ENCODE measurements at places on chromosomes 12 and 14. TPM values are rescaled to one million over a fixed set of nuclear protein-coding genes. Genes with fewer than 3 reads are reported as not detected.
A peak's percentile ranks its signal among the peaks of the same experiment; 100 is the strongest.

DNA sequence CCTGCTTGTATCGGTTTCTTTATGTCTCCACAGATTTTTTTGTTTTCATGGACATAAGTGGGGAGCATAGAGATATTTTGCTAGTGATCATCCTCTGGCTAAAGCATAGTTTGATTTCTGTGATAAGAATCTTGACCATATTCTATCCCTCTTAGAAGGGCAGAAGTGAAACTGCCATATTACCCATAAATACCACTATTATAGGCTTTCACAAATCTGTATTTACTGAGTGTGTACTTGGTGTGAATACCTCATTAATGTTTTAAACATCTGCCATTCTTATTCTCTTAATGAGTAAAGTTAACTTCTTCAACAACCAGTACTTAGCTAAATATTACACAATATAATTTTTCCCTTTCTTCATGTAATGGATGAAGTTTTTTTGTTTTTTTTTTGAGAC lies 16.1 kb downstream of the WNK1 start:
- H3K27ac ChIP-seq = no peak overlapping the region
- H3K4me1 ChIP-seq = 0 out of 2 replicates have a peak, but pooled peaks cover 6% of the 10 kb centered on the region
- no peaks in the 10 kb centered on the region for H3K27me3 ChIP-seq
- no peak for DNase-seq

DNA sequence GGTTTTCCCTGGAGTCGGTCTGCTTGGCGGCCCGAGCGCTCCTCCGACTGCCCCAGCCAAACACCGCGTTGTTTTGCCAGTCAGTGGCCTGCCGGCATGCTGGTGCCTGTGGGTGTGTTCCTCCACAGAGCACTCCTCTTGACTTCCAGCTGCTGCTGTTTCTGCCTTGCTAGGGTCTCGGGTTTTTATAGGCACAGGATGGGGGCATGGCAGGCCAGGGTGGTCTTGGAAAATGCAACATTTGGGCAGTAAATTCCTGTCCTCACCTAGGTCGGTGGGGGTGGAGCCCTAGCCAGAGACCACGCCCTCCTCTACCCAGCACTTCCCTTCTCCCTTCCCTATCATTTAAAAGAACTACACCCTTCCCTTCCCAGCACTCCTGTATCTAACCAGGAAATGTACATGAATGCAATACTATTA lies 34.7 kb upstream of the VASH1 start:
- DNase-seq = no peak
- H3K4me3 ChIP-seq = no peak overlapping the region
- H3K27me3 ChIP-seq = no peaks in the 10 kb centered on the region
- H3K36me3 ChIP-seq = no peaks in the 10 kb centered on the region
- H3K27ac ChIP-seq = no peak overlapping the region

GPR162 gene
- total RNA-seq = 2.2 TPM

- no peak overlapping the region for H3K4me3 ChIP-seq
- no peak overlapping the region for H3K27ac ChIP-seq
- H3K4me1 ChIP-seq = no peaks in the 10 kb centered on the region
- H3K36me3 ChIP-seq = no peaks in the 10 kb centered on the region
- no peaks in the 10 kb centered on the region for H3K27me3 ChIP-seq
These were observed 13.9 kb downstream of the NKX2-1 start for GRCh38 chr14:36505892-36506731.

- H3K4me1 ChIP-seq = peaks cover 31% of the 10 kb centered on the region
- H3K27me3 ChIP-seq = no peaks in the 10 kb centered on the region
- peak overlapping the region; percentile 92 for H3K27ac ChIP-seq
- H3K36me3 ChIP-seq = peaks cover 24% of the 10 kb centered on the region
- no peak for DNase-seq
These were observed 12.3 kb downstream of the SIX1 start for GRCh38 chr14:60636879-60637478.

LRCOL1 gene
- not detected for total RNA-seq

SIX6 gene
- not detected for total RNA-seq

NKX2-1 gene
- total RNA-seq = not detected

GRCh38 chr12:105342464-105342863 lies 12.0 kb downstream of the C12orf75 start:
- no peak overlapping the region for H3K4me3 ChIP-seq
- DNase-seq = no peak
- no peak overlapping the region for H3K27ac ChIP-seq
- no peaks in the 10 kb centered on the region for H3K4me1 ChIP-seq
- no peaks in the 10 kb centered on the region for H3K27me3 ChIP-seq
- H3K36me3 ChIP-seq = no peaks in the 10 kb centered on the region

GRCh38 chr12:110699591-110700445 lies 10.9 kb upstream of the HVCN1 start:
- H3K36me3 ChIP-seq = no peaks in the 10 kb centered on the region
- H3K4me3 ChIP-seq = peak overlapping the region; percentile 19
- H3K27ac ChIP-seq = no peak overlapping the region
- H3K4me1 ChIP-seq = no peaks in the 10 kb centered on the region
- H3K27me3 ChIP-seq = no peaks in the 10 kb centered on the region

GRCh38 chr12:92496790-92497189 lies 206.0 kb upstream of the PLEKHG7 start:
- no peaks in the 10 kb centered on the region for H3K4me1 ChIP-seq
- no peak overlapping the region for H3K27ac ChIP-seq
- H3K4me3 ChIP-seq = no peak overlapping the region
- no peaks in the 10 kb centered on the region for H3K36me3 ChIP-seq
- no peak for DNase-seq

ADGRD1 gene
- total RNA-seq = 0.36 TPM
